ENCODE measurements at places on chromosomes 4 and X.
A peak's percentile ranks its signal among the peaks of the same experiment; 100 is the strongest.

- DNase-seq = no peak
Measured at GRCh38 chr4:1989533-1990347, 19.0 kb downstream of the NELFA start.

DNA sequence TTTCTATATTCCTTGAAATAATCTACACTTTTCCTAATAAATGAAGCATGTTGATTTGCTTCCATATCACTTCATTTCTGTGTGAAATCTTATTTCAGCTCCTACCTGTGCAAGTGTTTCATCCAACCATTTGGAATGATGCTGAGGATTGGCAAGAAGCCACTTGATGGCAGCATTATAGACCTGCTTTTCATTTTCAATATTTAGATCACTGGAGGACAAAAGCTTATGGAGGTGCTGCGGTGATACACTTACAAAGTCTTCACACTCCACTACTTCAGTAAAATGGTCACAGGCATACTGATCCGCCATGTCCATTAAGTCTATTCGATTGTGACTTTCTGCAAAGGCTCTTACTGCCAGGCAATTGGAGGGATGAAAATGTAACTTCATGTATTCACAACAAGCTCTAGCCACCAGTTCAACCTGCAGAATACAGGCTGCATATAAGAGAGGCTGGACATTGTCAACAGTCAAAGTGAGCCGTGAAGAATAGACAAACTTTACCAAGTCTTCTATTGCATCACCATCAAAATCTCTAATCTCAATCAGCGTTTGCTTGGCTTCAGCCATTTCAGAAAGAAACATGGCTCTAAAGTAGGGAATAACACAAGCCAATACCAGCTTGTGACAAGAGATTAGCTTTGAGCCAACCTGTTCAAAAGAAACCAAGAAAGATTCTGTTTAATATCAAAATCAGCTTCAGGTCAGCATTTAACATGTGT is 35.1 kb downstream of the KLHL8 start:
- DNase-seq = no peak

DNA sequence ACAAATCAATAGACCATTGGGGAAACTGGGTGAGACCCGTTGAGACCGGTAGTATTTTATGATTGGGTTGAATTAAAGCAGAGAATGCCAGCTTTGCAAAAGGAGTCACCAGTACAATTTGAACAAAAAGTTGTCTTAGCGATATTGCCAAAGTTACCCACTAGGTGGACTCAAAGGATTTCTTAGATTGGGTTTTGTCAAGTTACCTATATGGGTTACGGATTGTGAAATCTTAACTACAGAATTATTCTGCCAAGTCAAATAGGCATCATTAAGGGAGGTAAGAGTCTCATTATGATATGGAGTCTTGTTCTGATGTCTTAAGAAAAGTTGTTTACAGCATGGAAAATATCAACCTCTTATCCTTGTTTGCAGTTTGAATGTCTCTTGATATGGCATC is 15.0 kb upstream of the CT47A1 start:
- DNase-seq = peak; percentile 5

DNA sequence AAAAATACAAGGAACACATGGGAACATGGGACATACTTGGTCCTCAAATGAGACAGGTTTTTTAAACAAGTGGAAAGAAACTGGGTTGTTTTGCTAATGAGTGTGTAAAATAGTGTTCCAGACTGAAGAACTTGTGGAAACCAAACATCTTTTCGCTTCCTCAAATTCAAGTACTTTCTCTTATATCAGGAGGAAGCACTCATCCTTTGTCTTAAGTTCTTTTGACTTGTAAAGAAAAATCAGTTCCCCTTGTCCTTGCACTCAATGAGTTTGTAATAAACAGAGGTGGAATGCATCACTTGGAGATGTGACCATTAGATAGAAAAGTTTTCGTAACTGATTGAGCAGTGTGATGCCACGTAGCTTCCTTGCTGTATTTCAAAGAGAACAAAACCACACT is 101.1 kb downstream of the PHOX2B start:
- no peak for DNase-seq

DNA sequence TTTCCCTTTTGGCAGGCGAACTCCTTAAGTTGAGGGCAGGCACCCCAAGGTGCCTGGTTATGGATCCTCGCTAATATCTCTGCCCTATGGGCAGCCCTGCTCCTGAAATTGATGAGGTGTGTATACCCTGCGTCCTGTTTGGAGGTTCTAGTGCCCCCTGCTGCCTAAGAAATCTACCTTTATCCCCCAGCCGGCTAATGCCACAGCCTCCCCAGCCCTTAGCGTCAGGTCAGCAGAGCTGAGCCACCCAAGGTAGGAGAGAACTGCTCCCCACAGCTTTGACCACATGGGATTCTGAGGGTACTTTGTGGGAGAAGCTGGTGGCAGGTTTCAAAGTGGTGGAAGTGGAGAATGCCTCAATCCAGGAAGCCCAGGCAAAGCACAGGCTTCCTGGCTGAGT is 50.8 kb downstream of the ANAPC4 start:
- no peak for DNase-seq

DNA sequence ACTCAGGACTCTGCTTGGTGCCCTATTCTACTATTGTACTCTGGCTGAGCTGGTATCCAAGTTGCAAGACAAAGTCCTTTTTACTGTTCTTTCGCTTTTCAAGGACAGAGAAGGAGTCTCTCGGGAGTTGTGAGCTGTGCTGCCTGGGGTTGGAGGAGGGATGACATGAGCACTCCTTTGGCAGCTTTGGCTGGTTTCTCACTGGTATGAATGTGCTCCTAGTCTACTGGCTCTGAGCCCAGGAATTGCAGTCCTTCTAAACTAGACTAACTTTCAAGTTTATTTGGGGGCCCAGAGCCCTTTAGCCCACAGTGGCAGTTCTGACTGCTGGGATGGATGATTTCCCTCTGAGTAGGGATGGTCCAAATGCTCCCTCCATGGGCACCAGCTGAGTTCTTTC is 997.1 kb downstream of the RAB28 start:
- DNase-seq = peak; percentile 34

DNA sequence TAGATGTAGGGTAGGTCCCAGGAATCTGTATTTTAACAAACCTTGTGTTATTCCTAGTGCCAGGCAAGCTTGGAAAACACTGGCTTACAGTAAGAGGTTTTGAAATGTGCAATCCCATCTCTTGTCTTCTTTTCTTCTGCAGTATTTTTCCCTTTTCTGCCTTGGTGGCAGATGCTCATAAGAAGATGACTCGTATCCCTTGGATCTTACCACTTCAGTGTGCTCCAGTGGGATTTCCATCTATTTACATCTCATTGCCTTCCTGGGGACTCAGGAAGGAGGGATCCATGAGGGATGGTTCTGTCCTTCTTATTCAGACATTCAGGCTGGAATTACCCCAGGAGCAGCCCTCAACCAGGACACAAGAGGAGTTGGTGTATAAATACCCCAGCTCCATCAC is 136.6 kb downstream of the NHS start:
- DNase-seq = no peak

DNA sequence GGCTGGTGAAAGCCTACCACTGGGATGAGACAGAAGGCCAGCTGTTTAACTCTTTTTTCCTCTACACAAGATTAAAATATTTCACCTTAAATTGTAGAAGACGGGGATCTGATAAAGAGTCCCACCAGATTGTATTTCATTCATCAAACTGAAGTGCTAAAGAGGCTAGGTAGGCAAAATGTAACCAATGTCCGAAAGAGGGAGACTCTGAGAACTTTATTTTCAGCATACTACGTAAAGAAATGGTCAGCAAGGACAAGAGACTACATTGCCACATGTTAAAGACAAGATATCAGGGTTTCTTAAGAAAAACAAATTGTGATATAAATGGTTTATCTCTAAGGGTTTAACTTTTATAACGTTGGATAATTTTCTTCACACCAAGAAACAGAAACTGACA is 71.6 kb upstream of the INPP4B start:
- no peak for DNase-seq

- no peak for DNase-seq
Measured at GRCh38 chr4:129014566-129015509, 78.5 kb downstream of the SCLT1 start.

- no peak for DNase-seq
Measured at GRCh38 chr4:80963051-80963450, 67.5 kb upstream of the BMP3 start.

DNA sequence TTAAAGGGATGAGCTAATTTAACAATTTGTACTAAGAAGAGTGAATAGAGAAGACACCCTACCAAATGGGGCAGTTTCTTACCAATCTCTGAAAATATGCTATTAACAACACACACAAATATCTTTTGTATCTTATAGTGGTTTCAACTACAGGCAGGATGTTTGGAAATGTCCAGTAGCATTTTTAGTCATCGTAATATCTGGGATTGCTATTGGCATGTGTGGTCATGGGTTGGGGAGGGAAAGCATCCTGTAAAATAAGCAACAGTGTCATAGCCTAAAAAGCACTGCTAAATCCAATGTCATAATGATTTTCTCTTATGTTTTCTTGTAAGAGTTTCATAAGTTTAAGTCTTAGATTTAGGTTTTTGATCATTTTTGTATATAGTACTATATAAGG is 29.3 kb upstream of the ABCG2 start:
- DNase-seq = no peak

DNA sequence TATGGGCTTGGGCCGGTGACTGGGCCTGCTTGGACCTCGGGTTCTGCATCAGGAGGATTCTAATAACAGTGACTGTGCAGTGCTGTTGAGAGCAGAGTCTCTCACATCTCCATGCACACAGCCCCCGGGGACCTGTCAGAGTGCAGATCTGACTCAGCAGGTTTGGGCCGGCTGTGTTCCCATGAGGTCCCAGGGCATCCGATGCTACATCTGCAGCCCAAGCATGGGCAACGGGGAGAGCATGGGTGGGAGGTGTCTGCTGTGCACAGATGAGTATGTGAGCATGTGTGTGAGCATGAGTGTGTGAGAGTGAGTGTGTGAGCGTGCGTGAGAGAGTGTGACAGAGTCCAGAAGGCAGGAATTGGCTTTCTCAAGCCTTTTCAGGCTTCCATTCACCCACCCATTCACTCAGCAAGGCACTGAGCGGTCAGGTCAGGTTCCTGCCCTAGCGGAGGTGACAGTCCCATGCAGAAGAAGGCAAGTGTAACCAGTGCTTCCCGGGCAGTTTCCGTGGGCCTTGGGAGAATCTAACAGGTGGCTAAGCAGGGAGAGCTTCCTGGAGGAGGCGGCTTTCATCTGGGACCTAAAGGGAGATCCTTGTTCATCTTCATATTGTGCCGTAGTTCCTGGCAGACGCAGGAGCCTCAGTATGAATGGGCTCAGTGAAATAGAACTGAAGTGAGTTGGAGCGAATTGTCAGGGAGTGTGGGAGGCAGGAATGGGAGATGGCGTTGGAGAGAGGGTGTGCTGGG is 62.6 kb downstream of the SORCS2 start:
- DNase-seq = no peak

GRCh38 chr4:37453281-37453998 is 208.9 kb downstream of the NWD2 start:
- DNase-seq = peak; percentile 64

DNA sequence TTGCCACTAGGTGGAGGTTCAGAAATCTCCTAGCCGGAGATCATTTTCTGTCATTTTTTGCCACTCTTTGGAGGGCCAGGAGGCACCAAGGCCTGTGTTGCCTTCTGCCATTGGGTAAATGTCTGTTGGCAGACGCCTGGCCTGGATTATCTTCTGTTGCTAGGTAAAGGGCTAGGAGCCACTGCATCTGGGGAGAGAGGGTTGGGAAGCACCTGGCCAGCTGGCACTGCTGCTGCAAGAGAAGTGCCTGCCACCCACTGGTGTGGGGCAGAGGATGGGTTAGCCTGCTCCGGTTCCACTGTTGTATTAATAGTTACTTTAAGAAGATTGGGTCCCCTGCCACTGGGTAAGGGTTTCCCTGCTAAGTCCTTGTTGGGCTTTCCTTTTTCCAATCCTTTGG is 58.1 kb downstream of the AWAT2 start:
- no peak for DNase-seq

GRCh38 chr4:84145176-84145575 is 353.9 kb downstream of the NKX6-1 start:
- DNase-seq = no peak

- no peak for DNase-seq
Measured at GRCh38 chr4:133464311-133464710, 315.2 kb downstream of the PCDH10 start.

DNA sequence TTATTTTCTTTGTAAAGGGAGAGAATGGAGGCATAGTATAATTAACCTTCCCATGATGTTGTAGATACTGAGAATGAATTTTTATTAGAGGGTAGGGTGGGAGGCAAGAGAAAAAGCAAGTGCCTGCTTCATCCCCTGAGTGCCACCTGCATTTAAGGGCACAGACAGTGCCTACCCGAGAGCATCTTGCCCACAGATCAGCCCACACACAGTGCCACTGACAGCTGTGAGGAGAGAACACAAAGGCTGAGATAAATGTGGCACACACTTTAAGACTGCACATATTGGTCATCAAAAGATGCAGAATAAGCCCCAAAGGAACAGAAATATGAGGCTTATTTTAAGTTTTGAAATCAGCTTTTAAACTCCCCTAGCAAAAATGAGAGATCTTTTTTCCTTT is 250.8 kb downstream of the SLC39A8 start:
- no peak for DNase-seq

DNA sequence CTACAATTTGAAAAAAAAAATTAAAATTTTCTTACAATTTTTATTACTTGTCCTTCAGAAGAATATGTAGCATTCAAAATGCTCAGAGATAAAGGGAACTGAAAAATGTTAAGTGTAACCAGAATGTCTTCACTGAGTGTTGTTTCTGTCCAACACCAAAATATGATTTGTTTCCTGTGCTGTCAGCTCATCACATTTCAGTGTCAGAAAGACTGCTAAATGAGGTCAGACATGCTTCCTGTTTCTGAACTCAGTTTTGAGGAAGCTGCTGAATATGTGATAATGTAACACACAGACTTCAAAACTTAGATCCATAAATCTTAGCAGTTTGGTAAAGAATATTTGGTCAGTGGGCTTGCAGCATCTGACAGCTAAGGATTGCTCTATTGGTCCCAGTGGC is 1849.7 kb downstream of the PCDH7 start:
- DNase-seq = peak; percentile 40

- DNase-seq = peak; percentile 35
Measured at GRCh38 chr4:44447563-44448504, 775 bp downstream of the KCTD8 start.

- DNase-seq = peak; percentile 44
Measured at GRCh38 chr4:38601244-38601915, 62.6 kb upstream of the KLF3 start.

- no peak for DNase-seq
Measured at GRCh38 chr4:139849219-139849618, 183.6 kb downstream of the MGST2 start.

GRCh38 chr4:81397635-81398034 is 74.1 kb downstream of the RASGEF1B start:
- DNase-seq = no peak

DNA sequence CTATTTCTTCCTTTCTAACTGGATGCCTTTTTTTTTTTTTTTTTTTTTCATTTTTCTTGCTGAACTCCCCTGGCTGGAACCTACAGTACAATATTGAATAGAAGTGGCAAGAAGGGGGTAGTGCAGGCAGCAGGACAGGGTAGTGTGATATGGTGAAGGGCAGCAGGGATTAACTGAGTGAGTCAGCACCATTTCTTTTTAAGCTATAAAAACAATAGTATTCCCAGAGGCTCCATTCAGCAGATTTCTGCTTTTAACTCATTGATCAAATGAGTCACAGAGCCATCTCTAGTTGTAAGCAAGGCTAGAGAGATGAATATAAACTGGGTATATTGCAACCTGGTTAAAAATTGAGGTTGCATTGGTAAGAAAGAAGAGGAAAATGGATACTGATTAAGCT is 53.6 kb upstream of the SETD7 start:
- no peak for DNase-seq

All from lung (tissue), 17 donors.